ENCODE measurements at places on chromosomes 4 and X.

- DNase-seq, result no peak
These were observed 66.1 kb upstream of the HGFAC start for GRCh38 chr4:3375688-3376087.

DNA sequence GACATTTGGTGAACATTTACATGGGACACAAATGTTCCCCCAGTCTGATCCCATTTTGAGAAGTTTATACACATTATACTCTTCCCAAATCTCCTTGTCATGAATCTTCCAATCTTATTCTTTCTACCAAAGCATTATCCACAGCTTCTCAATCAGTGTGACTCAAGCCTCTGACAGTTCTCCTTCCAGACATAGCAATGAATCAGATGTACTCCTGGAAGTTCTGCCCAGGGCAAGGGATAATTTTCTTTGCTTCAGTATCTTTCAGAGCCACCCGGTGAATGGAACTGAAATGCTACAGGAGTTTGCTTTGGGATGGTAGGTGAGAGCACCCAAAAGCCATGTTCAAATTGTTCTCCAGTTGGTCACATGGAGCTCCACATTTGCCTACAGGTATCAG lies 145.5 kb downstream of the ANXA5 start:
- no peak for DNase-seq

- DNase-seq, result no peak
These were observed 9.9 kb downstream of the L1CAM start for GRCh38 chrX:153876112-153876491.

DNA sequence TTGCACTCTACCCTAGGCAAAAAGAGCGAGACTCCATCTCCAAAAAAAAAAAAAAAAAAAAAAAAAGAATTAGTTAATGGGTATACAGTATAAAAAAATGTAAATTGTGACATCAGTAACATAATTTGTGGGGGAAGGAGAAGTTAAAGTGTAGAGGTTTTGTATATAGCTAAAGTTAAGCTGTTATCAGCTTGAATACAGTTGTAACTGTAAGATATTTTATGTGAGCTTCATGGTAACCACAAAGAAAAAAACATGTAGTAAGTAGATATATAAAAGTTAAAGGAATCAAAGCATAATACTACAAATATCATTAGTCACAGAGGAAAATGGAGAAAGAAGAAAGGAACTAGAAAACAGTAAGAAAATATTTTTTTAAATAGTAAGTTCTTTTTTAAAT lies 53.2 kb upstream of the EPGN start:
- DNase-seq, result no peak

GRCh38 chr4:1602655-1603412 lies 81.3 kb downstream of the FAM53A start:
- no peak for DNase-seq

DNA sequence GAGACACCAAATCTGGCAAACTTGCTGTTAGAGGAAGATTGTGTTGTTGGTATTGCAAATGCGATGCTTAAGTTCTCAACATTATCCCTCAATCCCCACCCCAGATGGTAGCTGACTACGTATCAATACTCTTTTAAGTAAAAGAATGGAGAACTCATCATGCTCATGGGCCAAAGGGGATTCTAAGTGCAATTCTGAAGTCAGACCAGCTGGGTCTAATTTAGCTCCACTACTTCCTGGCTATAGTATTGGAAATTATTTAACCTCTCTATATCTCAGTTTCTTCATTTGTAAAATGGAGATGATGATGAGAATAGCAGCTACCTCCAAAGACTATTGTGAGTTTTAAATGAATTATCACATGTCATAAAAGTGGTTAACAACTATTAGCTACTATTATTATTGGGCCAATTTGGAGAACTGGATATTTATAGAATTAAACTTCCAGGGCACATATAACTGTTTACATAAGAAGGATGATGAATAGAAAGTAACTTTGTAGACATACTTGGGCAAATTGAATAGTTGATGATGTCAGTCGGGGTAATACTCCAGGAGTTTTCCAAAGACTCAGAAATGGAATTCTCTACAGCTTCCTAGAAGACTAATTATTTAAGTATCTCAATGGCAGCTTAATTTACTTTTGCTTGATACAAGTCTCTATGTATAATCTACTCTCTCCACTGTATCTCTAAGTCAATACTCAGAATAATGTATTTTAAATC lies 5.0 kb upstream of the SLAIN2 start:
- no peak for DNase-seq

DNA sequence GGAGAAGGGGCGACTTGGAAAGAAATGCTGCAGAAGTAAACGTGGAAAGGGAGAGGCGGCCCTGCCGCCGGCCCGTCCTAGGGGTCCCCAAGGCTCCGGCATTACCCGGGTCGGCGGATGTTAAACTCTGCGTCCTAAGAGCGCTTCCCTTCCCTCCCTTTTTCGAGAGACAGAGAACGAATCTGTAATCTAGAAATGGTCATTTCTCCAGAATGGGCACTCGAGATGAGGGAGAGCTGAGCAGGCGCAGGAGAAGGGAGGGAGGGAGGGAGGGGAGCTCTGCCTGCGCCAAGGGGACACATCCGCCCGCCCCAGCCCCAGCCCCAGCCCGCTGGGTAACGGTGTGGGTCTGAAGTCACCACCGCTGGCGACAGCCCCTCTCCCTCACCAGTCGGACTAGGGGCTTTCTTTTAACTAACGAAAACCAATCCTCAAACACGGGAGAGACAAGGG lies 1.7 kb downstream of the HCFC1 start:
- no peak for DNase-seq

DNA sequence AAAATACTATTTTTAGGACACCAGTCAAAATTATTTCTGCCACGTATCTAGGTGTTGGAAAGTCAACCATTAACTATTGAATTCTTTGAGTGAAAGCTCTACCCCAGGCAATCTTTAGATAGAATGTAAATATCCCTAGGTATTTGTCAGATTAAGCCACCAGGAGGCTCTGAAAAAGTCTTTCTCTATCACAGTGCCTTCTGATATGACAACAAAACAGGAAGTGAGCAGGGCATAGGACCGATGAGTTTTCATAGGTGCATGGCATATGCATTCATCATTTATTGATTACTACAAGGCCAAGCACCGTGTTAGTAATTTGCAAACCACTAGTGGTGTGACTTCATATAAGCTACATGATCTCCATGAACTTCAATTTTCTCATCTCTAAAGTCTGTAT lies 333.6 kb upstream of the F9 start:
- DNase-seq, result no peak

- no peak for DNase-seq
These were observed 321.7 kb upstream of the FSTL5 start for GRCh38 chr4:162485486-162485885.

GRCh38 chrX:74370487-74370886 lies 50.8 kb upstream of the SLC16A2 start:
- no peak for DNase-seq

GRCh38 chrX:68936126-68936525 lies 107.3 kb downstream of the EFNB1 start:
- no peak for DNase-seq

GRCh38 chr4:24070117-24070516 lies 180.3 kb upstream of the PPARGC1A start:
- no peak for DNase-seq

DNA sequence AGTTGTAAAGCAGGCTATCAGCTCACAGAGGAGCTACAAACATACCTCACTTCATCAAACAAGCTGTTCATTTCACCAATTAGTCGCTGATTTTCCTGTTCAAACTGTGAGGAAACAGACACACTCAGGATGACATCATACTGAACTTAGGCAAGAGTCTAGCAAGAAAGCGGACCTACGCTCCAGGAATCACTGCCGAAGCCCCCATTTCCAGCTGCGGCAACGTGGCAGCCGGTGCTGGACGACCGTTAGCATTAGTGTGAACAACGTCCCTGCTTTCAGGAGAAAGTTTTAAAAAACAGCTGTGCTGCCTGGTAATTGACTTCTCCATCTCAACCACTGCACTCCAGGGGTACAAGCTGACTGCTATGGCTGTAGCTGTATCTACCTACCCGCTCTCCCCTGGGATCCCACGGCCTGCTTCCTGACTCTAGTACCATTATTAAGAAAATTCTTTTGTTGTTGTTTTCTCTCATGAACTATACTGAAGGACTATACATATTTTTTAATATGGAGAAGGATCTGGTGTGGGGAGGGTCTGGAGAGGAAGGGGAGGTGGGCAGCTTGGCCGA lies 38.3 kb downstream of the NSG1 start:
- DNase-seq, result no peak

- no peak for DNase-seq
These were observed 1715.1 kb downstream of the PCDH7 start for GRCh38 chr4:32435308-32435707.

DNA sequence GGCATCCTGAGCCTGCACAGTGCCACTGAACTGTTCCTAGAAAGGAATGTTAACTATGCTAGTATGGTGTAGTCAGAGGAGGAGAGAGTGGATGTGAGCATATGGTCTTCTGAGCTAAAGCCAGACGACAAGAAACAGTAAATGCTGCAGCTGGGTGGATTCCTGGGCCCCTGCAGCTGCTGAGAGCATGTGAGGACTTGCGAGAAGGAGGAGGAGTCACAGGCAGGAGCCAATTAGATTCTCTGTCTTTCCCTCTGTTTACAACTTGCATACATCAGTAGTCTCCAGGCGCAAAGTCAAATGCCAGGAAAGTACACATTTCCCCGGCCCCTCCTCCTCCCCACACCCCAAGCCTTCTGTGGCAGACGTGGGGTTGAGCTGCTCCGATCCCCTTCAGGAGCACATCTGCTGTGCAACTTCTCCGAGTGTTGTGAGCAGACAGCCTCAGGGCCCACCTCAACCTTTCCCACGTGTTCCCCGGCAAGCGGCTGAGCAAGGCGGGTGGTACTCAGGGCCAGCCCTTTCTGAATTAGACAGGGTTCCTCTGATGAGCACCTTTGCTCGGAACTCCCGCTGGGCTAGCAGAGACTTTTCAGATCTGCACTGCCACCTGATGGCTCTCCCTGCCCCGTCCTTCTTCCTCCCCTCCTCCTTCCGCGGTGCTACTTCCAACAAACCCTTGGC lies 108.7 kb upstream of the ATP6AP2 start:
- no peak for DNase-seq

GRCh38 chrX:68841251-68842049 lies 12.6 kb downstream of the EFNB1 start:
- DNase-seq, result no peak

DNA sequence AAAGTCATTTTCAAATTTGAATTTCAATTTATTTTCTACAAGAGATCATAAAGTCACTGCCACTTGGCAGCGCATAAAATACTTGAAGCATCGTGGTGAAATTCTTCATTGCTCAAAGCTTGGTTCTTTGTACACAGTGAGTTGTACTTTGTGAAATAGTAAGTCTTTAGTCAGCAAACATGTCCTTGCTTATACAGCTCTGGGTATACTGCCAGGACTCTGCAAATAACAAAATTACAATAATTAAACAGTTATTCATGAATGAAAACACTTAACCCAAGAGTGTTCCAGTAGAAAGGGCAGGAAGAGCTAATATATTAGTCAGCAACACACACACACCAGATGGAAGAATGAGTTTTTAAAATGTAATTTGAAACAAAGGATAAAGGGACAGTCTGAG lies 1300.9 kb upstream of the DIAPH2 start:
- no peak for DNase-seq

DNA sequence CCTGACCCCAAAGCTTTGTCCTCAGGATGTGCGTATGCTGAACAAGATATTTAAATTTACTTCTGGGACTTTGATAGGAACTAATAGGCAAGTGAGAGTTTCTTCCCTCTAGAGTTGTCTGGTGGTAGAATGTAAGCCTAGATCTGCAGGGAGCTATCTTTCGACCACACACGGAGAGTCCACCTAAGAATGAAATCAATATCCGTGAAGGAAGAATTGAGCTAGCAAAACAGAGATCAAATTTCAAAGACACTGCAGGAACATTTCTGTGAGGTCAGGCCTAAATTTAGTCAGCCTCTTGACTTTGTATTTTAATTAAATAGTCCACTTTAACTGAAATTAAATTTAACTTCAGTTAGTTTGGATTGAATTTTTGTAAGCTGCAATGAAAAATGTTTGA lies 871.3 kb downstream of the RAB28 start:
- DNase-seq, result no peak

GRCh38 chrX:97026406-97026805 lies 142.7 kb downstream of the RPA4 start:
- no peak for DNase-seq

DNA sequence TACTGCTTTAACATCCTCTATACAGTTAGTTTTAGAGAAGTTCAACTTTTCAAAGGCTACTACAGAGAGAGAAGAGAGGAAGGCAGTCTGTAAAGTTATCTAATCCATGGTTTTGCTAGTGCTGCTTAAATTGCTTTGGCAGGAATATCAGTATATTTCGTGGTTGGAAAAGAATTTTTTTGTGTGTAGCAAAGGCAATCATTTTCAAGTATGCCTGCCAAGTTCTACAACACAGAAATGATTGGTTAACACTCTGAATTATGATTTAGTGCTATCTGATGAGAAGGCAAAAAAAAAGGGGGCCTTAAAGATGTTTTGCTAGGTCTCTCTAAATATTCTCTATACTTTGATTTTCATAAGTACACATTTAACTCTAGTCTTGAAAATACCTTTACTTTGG lies 133.1 kb downstream of the JADE1 start:
- no peak for DNase-seq

- DNase-seq, result peak; percentile 28
These were observed 114.3 kb downstream of the DCK start for GRCh38 chr4:71107726-71108125.

DNA sequence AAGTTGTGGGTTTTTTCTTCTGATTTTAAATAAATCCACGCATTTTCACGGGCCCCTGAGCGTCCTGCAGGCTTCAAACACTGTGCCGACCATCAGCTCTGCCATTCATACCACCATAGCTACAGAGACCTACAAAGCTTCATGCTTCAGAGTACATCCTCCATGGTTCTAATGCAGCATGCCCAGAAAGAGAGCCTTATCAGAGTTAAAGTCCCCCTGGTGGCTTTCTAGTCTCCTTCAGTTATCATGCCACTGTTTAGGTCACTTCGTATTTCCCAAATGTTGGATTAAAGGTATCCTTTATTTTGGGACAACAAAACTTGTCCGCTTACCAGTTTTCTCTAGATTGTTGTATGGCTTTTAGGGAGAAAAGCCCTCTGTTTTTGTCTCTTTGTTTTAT lies 66.7 kb upstream of the VCX2 start:
- no peak for DNase-seq

GRCh38 chr4:109065006-109065405 lies 237.5 kb downstream of the COL25A1 start:
- no peak for DNase-seq

DNA sequence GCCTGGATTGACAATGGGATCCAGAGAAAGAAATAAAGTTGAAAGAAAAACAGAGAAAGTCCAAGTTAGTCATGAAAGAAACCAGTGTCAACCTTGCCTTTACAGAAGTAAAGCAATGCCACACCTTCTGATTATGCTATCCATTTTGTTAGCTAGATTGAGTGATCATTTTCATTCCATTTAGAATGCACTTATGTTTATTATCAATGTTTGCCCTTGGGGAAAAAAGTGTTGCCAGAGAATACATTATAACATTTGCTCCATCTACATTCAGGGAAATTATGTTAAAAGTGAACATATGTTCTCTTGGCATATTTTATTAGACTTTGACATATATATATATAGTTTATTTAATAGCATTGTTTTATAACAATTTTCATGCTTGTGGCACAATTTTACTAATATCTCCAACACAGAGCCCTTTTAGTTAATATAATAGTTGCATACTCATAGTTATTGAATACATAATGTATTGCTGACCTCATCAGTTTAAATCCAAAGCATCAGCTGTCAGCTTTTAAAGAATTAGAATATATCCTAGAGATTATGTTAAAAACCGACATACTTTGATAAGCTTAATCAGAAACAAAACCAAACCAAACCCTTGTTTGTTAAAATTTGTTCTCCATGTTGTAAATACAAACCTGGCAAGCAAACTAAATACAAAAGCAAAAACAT lies 134.2 kb downstream of the SORBS2 start:
- no peak for DNase-seq

Data from CD4-positive, alpha-beta T cell treated with Interleukin-2 at 100 ng/mL for 4 hours (primary cell).